Activated B cell treated with CpG ODN at 0.5 μM for 24 hours (primary cell): ENCODE measurements at places on chromosomes 1 and 21. TPM values are rescaled to one million over a fixed set of nuclear protein-coding genes. Genes with fewer than 3 reads are reported as not detected.
A peak's percentile ranks its signal among the peaks of the same experiment; 100 is the strongest.

- H3K27ac ChIP-seq, result peak overlapping the region; percentile 51
- H3K27me3 ChIP-seq, result no peaks in the 10 kb centered on the region
- no peak overlapping the region for H3K4me3 ChIP-seq
- peaks cover 53% of the 10 kb centered on the region for H3K36me3 ChIP-seq
- no peak for DNase-seq
Measured at GRCh38 chr1:55140546-55140983, 74.6 kb downstream of the USP24 start.

DNA sequence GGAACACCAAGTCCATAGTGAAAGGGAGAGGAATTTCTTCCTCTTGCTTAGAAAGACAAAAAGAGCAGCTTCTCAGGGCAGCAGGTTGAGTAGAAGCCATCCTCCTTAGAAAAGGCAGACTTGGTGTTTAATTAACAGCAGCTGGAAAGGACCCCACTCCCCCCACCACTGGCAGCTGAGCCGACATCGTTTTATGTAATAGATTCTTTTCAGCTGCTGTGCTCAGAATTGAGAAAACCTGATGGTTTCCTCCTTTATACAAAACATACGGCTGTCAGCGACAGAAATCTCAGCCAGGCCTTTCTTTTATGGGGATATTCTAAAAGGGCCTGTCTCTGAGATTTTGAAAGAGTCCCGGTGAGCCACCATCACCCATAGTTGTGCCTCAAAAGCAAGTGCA lies 49.9 kb downstream of the MAN1C1 start:
- no peak overlapping the region for H3K4me3 ChIP-seq
- H3K27ac ChIP-seq, result no peak overlapping the region
- no peaks in the 10 kb centered on the region for H3K4me1 ChIP-seq
- DNase-seq, result no peak

GRCh38 chr1:117414943-117415342 lies 47.7 kb downstream of the MAN1A2 start:
- H3K4me1 ChIP-seq, result no peaks in the 10 kb centered on the region
- no peak overlapping the region for H3K27ac ChIP-seq
- H3K4me3 ChIP-seq, result no peak overlapping the region
- DNase-seq, result no peak
- H3K36me3 ChIP-seq, result peaks cover 54% of the 10 kb centered on the region

DNA sequence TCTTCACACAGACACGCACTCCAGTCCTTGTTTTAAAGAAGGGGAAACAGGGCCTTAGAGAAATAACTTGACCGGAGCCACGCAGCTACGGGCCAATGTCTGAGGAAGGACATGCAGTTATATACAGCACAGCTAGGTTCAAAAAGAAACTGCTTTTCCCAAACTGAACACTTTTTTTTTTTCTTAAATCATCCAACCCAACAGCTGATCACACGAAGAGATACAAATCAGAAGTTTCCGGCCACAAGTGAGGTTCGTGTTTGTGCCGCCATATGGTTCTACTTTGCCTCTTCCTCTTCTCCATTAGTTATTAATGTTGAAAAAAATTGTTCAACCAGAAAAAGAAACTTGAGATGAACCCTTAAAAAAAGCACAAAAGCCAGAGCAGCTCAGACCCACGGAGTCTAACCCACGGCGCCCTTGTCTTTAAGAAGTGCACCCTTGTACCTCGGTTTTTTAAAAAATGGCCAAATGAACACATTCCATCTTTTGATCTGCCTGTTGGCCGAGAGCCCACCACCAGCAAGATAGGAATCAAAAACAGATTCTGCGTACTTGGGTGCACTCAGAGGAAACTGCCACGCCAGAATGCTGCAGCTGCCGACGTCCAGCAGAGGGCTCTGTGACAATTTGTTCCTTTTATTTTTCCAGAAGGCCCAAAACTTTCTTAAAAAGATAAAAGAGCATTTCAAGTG lies 78.9 kb downstream of the SLC66A1 start:
- H3K27ac ChIP-seq, result peak overlapping the region; percentile 95
- peak overlapping the region; percentile 83 for H3K4me3 ChIP-seq
- peaks cover 80% of the 10 kb centered on the region for H3K4me1 ChIP-seq

DNA sequence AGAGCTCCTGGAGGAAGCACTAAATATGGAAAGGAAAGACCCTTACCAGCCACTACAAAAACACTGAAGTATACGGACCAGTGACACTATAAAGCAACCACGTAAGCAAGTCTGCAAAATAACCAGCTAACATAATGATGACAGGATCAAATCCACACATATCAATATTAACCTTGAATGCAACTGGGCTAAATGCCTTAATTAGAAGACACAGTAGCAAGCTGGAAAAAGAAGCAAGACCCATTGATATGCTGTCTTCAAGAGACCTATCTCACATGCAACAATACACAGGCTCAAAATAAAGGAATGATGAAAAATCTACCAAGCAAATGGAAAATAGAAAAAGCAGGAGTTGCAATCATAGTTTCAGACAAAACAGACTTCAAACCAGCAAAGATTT lies 31.0 kb downstream of the C1orf185 start:
- no peak overlapping the region for H3K4me3 ChIP-seq
- no peak for DNase-seq
- peaks cover 4% of the 10 kb centered on the region for H3K36me3 ChIP-seq
- peaks cover 31% of the 10 kb centered on the region for H3K27me3 ChIP-seq

- H3K4me3 ChIP-seq, result peak overlapping the region; percentile 57
- peaks cover 91% of the 10 kb centered on the region for H3K4me1 ChIP-seq
- DNase-seq, result no peak
- no peaks in the 10 kb centered on the region for H3K27me3 ChIP-seq
- peaks cover 4% of the 10 kb centered on the region for H3K36me3 ChIP-seq
- H3K27ac ChIP-seq, result peak overlapping the region; percentile 92
Measured at GRCh38 chr1:172185211-172185610, 235.3 kb upstream of the C1orf105 start.

DNA sequence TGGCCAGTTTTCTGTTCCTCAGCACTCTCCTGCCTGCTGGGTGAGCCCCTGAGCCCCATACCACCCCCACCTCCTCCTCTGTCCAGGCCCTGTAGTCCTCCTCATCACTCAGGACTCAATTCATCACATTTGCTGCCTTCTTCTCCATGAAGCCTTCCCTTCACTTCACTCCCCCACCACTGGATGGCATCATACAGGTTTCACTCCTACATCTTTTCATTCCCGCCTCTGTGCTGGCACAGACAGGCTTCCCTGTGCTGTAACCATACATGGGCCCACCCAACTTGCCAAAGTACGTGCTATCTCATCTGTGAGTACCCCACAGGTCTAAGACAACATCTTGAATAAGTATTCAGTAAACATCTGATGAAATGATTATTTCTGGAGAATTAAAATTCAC lies 56.9 kb downstream of the SLC45A1 start:
- no peaks in the 10 kb centered on the region for H3K27me3 ChIP-seq
- no peak for DNase-seq
- H3K4me3 ChIP-seq, result no peak overlapping the region
- peak overlapping the region; percentile 33 for H3K27ac ChIP-seq
- H3K36me3 ChIP-seq, result peaks cover 73% of the 10 kb centered on the region

- H3K4me3 ChIP-seq, result no peak overlapping the region
- H3K27ac ChIP-seq, result no peak overlapping the region
- H3K4me1 ChIP-seq, result peaks cover 9% of the 10 kb centered on the region
- no peak for DNase-seq
Measured at GRCh38 chr1:207088161-207088560, 499 bp upstream of the C4BPB start.

- H3K27ac ChIP-seq, result no peak overlapping the region
- H3K4me3 ChIP-seq, result no peak overlapping the region
- DNase-seq, result no peak
Measured at GRCh38 chr1:53725238-53725689, 13.7 kb downstream of the GLIS1 start.

DNA sequence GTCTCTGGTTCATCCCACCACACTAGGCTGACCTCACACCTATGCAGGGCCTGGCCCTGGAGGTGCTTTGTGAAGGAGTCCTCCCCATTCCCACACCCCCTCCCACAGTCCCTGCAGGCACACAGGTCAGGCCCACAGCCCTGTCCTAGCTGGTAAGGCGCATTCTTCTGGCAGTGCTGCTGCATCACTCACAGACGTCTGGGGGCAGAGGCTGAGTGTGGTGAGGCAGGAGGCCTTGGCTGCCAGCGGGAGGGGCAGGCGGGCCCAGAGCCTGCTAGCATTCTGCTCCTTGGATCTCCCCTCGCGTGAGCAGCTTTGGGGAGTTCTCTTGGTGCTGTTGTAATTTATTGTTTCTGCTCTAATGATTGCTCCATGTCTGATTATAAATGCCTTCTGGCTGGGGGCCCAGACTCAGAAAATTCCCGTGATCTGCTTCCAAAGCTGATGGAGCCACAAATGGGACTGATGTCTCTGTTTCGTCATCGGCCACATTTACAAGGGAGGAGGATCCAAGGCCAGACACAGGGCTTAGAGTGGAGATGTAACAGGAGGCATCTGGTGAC lies 62.9 kb downstream of the TRABD2B start:
- no peaks in the 10 kb centered on the region for H3K36me3 ChIP-seq
- H3K27me3 ChIP-seq, result peaks cover 1% of the 10 kb centered on the region
- no peaks in the 10 kb centered on the region for H3K4me1 ChIP-seq

- peaks cover 13% of the 10 kb centered on the region for H3K36me3 ChIP-seq
- peaks cover 4% of the 10 kb centered on the region for H3K27me3 ChIP-seq
- H3K27ac ChIP-seq, result peak overlapping the region; percentile 97
Measured at GRCh38 chr1:211257826-211258225, 1.3 kb upstream of the RCOR3 start.

- H3K27me3 ChIP-seq, result no peaks in the 10 kb centered on the region
- peaks cover 43% of the 10 kb centered on the region for H3K4me1 ChIP-seq
- DNase-seq, result no peak
- no peak overlapping the region for H3K4me3 ChIP-seq
Measured at GRCh38 chr1:77678660-77679610, 3.5 kb downstream of the ZZZ3 start.

DNA sequence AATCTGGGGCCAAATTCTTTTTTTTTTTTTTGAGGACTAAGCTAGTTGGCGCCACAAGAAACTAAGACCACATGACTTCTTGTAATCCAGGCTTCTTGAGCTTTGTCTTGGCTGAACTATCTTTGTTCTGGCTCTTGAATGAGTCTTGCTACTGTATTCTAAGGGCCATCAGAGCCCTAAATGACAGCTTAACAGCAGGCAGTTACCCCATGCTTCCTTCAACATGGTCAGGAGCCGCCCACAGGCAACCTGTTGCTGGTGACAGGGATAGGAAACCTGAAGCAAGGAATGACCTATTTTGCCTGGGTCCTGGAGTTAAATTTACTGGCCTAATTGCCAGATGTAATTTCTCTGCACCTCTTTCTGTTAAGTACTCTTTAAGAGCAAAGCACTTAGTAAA lies 188.2 kb upstream of the PLXNA2 start:
- DNase-seq, result no peak
- no peaks in the 10 kb centered on the region for H3K27me3 ChIP-seq
- H3K36me3 ChIP-seq, result no peaks in the 10 kb centered on the region
- H3K27ac ChIP-seq, result no peak overlapping the region

- H3K4me3 ChIP-seq, result no peak overlapping the region
- no peak overlapping the region for H3K27ac ChIP-seq
- H3K27me3 ChIP-seq, result peaks cover 19% of the 10 kb centered on the region
- no peak for DNase-seq
Measured at GRCh38 chr21:39022863-39023693, 160.2 kb downstream of the PSMG1 start.

GRCh38 chr1:151852733-151853132 lies 779 bp downstream of the THEM5 start:
- H3K27ac ChIP-seq, result no peak overlapping the region
- peaks cover 18% of the 10 kb centered on the region for H3K27me3 ChIP-seq
- no peak for DNase-seq

GRCh38 chr1:240609527-240610060 lies 2.4 kb downstream of the GREM2 start:
- H3K4me3 ChIP-seq, result no peak overlapping the region
- no peak overlapping the region for H3K27ac ChIP-seq
- H3K36me3 ChIP-seq, result no peaks in the 10 kb centered on the region
- peaks cover 14% of the 10 kb centered on the region for H3K4me1 ChIP-seq
- no peak for DNase-seq

GRCh38 chr1:117143172-117143571 lies 21.6 kb upstream of the TRIM45 start:
- H3K4me3 ChIP-seq, result no peak overlapping the region
- no peak overlapping the region for H3K27ac ChIP-seq
- no peaks in the 10 kb centered on the region for H3K4me1 ChIP-seq
- no peaks in the 10 kb centered on the region for H3K36me3 ChIP-seq
- no peak for DNase-seq

- H3K4me3 ChIP-seq, result no peak overlapping the region
- H3K36me3 ChIP-seq, result no peaks in the 10 kb centered on the region
Measured at GRCh38 chr1:171172471-171172870, 12.6 kb upstream of the FMO2 start.

DNA sequence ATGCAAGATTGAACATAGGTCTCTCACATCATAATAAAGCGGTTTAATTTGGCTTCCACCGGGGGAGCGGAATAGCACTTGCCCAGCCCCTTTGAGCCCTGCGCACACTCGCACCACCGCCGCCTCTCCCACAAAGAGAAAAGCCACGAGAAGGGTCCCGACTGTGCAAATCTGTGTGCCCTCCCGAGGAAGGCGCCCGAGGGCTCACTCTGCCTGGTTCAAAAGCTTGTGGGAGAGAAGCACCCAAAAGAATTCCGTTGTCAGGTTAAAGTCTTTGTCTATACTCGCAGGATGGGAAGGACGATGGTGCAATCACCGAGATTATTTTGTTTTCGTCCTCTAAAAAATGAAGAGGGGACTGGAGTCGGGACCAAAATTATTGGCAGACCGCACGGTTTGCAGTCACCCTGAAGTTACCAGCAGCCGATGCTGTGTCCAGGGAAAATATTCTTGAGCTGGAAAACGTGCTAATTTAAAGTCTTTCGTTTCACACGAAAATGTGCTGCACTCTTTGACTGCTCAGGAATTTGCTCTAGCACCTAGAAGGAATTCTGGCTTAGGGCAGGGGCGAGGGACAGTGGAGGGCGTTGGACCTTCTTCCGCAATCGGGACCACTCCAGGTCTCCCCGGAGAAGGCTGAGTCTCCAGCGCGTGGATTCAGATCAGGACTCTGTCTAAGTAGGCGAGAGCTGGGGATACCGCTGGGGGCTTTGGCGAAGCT lies 6.6 kb upstream of the SIM2 start:
- H3K27me3 ChIP-seq, result peaks cover 74% of the 10 kb centered on the region
- no peak overlapping the region for H3K4me3 ChIP-seq
- H3K36me3 ChIP-seq, result no peaks in the 10 kb centered on the region
- H3K27ac ChIP-seq, result no peak overlapping the region

GRCh38 chr1:50490640-50491039 lies 67.4 kb upstream of the DMRTA2 start:
- H3K27me3 ChIP-seq, result no peaks in the 10 kb centered on the region
- no peak for DNase-seq
- peaks cover 65% of the 10 kb centered on the region for H3K36me3 ChIP-seq
- H3K4me3 ChIP-seq, result no peak overlapping the region
- no peaks in the 10 kb centered on the region for H3K4me1 ChIP-seq

GRCh38 chr1:62953633-62954032 lies 169.7 kb downstream of the ATG4C start:
- DNase-seq, result no peak
- H3K27ac ChIP-seq, result no peak overlapping the region
- H3K4me1 ChIP-seq, result no peaks in the 10 kb centered on the region
- peaks cover 25% of the 10 kb centered on the region for H3K27me3 ChIP-seq

The FNDC7 gene
- total RNA-seq, result not detected in 2 replicates

The CDA gene
- total RNA-seq, result not detected in 2 replicates

The LCE1E gene
- total RNA-seq, result not detected in 2 replicates

The PPFIA4 gene
- total RNA-seq, result 0.12 and 0.29 TPM in 2 replicates

The ACKR1 gene
- 0.18 TPM in 1 of 2 replicates, not detected in the other for total RNA-seq

The CAMK1G gene
- total RNA-seq, result not detected in 2 replicates

The RIPPLY3 gene
- not detected in 2 replicates for total RNA-seq

The PTGS2 gene
- total RNA-seq, result 0.10 TPM in 1 of 2 replicates, not detected in the other

The LIPI gene
- total RNA-seq, result not detected in 2 replicates
